NCI-H1694 (cell line): ENCODE measurements at places on chromosomes 4 and X.

DNA sequence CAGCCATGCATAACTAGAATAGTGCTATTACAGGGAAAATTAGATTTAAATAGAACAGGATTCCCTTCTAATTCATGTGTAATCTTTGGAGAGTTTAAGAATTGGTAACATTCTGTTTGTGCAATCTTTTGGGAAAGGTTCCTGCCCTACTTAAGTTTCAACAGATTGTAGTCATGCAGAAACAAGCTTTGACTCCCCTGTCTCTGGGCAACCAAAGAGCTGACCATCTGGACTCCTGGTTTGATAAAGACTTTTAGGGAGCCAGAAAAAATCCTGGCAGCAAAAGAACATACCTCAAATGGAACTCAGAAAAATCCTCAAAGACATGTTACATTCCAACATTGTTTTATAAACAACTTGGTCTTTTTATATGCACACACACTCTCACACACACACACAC lies 191.1 kb upstream of the NEIL3 start:
- DNase-seq: no peak

DNA sequence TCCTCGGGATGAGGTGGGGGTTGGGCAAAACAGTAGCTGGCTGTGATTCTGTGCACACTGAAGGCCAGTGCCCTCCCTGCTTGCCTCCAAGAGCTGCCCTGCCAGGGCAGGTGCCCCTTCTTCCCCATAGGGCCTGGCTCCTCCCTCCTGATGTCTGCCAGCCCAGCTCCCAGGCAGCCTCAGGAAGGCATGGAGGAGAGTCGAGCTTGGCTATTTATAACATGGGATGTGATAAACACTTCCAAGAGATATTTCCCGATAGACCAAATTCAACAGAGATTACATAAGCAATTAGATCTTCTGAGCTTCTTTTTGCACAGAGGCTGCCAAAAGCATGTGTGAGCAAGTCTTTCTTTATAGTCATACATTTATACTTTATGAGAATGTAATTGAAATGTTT lies 45.3 kb upstream of the PJA1 start:
- no peak for DNase-seq

DNA sequence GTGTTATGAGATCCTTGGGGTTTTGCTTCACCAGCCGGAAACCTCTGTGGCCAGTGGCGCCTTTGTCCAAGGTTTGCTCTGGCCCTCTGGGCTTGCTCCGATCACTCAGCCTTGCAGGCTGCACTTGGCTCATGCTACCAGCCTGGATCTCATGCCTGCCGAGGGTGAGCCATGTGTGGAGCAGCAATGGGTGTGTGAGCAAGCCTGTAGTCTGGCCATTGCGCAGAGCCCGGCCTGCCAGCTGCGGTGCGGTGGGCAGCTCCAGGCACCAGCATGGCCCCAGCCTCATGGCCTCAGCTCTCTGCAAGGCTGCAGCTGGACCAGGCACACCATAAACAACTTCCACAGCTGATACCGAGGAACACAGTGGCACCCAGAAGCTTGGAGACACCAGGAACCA lies 17.8 kb downstream of the SULT1B1 start:
- DNase-seq: no peak

DNA sequence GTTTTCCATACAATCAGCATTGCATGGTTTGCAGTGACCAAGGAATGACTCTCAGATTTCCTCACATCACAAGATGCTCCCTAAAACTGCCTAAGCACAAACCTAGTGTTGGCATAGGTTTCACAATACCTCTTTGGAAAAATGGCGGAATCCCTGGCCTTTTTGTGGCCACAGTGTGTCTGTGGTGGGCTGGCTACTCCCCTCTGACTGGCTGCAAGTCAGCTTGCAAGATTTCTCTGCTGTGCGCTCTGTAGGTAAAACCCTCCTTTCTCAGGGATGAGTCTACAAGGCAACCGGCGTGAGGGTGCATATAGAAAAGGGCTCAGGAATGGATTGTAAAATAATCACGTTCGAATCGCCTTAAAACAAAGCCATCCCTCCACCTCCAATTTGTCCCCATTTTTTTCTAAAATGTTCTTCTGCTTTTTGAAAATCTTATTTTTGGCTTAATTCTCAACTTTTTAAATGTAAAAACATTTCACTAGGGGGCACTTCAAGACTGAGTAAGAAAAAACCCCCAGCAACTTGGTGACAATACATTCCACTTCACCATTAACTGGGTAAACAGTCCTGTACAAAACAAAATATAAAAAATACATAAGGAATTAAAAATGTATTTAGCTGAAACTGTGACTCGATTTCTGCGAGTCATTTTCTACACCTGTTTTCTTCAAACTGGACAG lies 235.6 kb downstream of the STIM2 start:
- DNase-seq: no peak

DNA sequence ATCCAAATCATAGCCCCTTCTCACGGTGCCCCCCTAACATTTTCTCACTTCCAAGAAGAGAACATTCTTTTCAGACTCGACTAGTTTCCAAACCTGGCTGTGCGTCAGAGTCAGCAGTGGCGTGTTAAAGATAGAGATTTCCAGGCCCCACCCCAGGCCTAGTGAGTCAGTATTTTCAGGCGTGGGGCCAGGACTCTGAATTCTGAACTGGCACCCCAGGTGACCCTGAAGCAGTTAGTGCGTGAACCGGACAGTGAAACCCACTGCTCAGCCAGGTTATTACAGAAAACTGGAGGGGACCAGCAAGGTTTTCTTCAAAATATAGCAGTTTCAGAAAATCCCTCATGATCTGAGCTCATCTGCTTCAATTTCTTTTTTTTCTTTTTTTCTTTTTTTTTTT lies 35.0 kb upstream of the BCOR start:
- no peak for DNase-seq

- peak; percentile 81 for DNase-seq
These were observed 165.3 kb upstream of the GPC4 start for GRCh38 chrX:133580625-133581024.
